ENCODE measurements at places on chromosomes 5 and 9. TPM values are rescaled to one million over a fixed set of nuclear protein-coding genes. Genes with fewer than 3 reads are reported as not detected.

The CAMK4 gene
- total RNA-seq: 274 TPM

The MINAR2 gene
- not detected for total RNA-seq

The MYO10 gene
- not detected for total RNA-seq

The MAMDC2 gene
- total RNA-seq: not detected

DNA sequence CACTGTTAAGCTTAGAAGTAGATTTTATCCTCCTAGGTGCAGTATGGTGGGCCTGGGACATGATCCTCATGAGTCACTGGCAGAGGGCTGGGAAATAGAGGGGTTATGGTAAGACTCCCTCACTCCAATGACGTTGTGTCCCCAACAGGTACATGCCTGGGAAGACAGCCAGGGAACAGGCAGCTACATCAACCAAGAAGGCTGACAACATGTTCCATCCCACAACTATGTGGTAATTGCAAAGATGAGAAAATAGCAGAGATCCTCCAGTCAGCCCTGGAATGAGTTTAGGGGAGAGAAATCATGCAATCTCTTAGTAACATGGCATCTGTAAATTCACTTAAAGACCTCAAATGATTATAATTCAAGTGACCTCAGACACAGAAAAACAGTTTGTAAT is 114.4 kb upstream of the LIFR start:
- no peak for DNase-seq

DNA sequence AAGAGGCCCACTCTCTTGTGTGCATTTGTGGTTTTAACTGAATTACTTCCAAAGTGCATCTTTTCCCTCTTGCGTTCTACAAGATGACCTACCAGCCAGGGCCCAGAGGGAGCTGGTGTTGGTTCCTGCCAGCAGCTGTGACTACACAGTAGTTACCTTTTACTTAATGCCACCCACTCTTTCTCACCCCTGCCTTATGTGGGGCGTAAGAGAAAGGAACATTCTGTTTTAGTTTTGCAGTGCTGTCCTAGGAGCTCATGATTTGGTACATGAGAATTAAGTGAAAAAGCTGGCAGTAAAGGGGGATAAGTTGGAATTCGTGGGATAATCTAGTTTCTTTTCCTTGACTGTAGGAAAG is 45.4 kb downstream of the RCL1 start:
- no peak for DNase-seq

- no peak for DNase-seq
These were observed 84.1 kb downstream of the FRMD3 start for GRCh38 chr9:83454076-83454475.

GRCh38 chr5:179927824-179928223 is 20.1 kb upstream of the TBC1D9B start:
- DNase-seq: no peak

- no peak for DNase-seq
These were observed 51.2 kb upstream of the TNFAIP8 start for GRCh38 chr5:119304439-119305211.

DNA sequence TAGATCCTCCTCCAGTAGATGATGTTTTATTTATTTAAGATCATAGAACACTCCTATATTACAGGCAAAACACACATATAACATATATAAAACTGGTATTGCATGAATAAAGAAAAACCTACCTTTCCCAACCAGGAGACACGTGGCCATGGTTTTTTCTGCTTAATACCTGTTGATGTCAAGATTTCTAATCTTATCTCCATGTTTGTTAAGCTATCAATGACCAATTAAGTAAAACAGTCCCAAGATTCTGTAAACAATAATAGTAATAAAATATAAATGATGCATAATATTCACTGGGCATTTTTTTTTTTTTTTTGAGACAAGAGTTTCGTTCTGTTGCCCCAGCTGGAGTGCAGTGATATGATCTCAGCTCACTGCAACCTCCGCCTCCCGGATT is 1.7 kb downstream of the CPLANE1 start:
- DNase-seq: no peak

- no peak for DNase-seq
These were observed 43.5 kb downstream of the AGXT2 start for GRCh38 chr5:35004200-35004599.

Measured in naive thymus-derived CD8-positive, alpha-beta T cell (primary cell).